ENCODE measurements at places on chromosomes 7 and 10.

GRCh38 chr7:131603932-131604331, 47.5 kb upstream of the PODXL start:
- no peak for DNase-seq

- DNase-seq = no peak
These were observed 55.6 kb downstream of the CC2D2B start for GRCh38 chr10:95963202-95963990.

GRCh38 chr7:145331076-145331475, 495.2 kb upstream of the TPK1 start:
- DNase-seq = no peak

DNA sequence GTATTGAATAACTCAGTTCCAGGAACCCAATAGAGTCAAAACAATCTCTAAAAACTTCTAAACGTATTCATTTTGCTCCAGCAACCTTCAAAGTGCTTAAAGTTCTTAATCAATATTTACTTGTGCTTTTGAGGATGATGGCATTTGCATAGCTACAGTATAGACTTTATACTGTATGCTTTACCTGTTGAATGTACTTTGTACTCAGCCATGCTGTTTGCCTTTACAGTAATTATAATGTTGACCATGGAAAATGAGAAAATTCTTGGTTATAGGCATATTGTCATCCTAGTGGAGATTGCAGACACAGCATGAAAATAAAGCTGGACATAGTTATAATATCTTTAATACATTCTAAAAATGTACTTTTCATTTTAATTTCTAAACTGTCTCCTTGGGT, 762.7 kb upstream of the PHF14 start:
- DNase-seq = no peak

- no peak for DNase-seq
These were observed 100.1 kb downstream of the GRB10 start for GRCh38 chr7:50682573-50682972.

- DNase-seq = no peak
These were observed 126.2 kb downstream of the NEURL1 start for GRCh38 chr10:103619424-103620351.

DNA sequence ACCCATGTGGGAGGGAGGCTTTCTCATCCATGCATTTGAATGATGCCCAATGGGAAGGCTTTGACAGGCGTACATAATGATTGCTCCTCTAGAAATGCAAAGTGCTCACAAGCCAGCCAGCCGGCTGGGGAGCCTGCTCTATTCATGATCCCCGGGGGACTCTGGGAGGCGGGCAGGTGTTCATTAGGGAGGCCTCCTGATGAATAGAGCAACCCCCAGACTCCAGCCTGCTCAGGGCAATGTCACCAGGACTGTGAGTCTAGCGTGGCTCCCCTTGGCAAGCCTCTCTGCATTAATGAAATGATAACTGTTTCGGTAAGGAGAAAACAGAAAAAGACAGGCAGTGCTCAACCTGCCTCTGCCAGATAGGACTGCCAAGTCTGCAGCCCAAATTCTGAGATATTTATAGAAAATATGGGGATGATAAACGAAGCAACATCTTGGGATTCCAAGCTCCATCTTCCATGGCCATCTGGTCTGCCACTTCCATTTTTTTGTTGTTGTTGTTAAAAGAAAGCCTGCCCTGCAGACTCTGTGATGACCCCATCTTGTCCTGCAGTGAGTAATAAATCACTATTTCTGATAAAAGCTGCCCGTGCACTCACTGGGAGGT, 236.4 kb downstream of the PRPF18 start:
- no peak for DNase-seq

- DNase-seq = no peak
These were observed 168.8 kb upstream of the PPP2R2D start for GRCh38 chr10:131731780-131732630.

GRCh38 chr10:5259132-5259951, 62.7 kb downstream of the AKR1C4 start:
- DNase-seq = no peak

- DNase-seq = no peak
These were observed 72.0 kb upstream of the MTPN start for GRCh38 chr7:136049117-136049516.

GRCh38 chr7:129950933-129951225, 1.9 kb downstream of the UBE2H start:
- DNase-seq = no peak

- DNase-seq = no peak
These were observed 8.8 kb upstream of the ABI1 start for GRCh38 chr10:26869528-26869927.

DNA sequence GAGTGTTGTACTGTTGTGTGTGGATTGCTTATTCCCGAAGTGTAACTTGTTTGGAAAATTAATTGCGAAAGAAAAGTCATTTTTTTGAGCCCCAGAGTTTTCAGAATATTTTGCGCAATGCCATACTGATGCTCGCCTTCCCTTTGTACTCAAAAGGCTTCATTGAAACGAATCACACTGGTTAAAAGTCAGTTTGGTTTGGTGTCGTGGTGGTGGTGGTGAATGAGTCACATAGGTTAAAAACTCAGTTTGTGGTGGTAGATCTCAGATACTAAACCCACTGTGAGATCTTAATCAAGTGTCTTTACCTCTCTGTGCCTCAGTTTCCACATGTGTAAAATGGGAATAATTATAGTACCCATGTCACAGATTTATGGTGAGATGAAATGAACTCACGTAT, 61.1 kb upstream of the IL6 start:
- DNase-seq = no peak

GRCh38 chr7:81159402-81159801, 240.6 kb upstream of the SEMA3C start:
- DNase-seq = no peak

DNA sequence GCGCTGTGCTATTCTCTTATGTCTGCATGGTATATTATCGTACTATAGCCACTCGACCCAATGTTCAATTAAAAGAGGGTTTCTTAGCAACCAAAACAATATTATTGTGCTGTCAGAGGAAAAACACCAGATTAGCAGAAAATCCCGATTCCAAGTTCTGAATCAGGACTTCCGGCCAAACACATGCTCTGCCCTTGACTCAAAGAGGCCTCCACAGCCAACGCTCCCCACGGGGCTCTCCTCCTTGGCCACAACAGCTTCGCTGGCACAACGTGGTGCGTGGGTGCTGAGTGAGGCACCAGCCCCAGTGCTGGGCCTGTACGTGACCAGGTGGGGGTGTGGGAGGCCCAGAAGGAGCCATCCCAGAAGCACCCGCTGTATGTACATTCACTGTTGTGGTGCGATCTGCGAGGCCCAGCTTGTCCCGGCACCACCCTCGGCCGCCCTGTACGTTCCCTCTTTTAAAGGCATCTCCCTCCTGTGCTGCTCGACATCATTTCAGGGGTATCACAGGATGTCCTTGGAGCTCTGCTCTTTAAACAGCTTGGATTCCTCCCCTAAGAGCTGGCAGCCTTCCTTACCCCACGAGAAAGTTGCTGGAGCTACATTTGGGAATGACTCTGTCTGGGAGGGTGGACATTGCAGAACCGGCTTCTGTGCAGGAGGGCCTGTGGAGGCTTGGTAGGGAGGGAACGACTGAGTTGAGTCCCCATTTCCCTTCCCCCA, 736.2 kb downstream of the PARD3 start:
- no peak for DNase-seq

DNA sequence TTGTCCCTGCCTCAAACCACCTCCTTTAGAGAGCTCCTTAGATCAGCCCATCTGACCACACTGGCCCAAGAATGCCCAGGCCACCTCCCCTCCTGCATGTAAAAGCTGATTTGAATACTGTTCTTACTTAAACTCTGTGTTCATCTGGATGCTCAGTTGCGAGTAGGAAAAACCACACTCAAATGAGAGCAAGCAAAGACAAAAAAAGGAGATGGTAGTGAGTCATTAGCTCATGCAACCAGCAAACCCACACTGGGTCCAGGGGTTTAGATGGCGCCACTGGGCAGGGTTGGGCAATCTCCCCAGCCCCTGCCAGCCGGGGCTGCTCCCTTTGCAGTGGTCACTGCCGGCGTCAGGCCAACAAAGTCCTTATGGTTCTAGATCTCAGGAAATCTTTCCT, 32.7 kb downstream of the TSPAN15 start:
- DNase-seq = no peak

- no peak for DNase-seq
These were observed 84.8 kb upstream of the FZD8 start for GRCh38 chr10:35726846-35727245.

DNA sequence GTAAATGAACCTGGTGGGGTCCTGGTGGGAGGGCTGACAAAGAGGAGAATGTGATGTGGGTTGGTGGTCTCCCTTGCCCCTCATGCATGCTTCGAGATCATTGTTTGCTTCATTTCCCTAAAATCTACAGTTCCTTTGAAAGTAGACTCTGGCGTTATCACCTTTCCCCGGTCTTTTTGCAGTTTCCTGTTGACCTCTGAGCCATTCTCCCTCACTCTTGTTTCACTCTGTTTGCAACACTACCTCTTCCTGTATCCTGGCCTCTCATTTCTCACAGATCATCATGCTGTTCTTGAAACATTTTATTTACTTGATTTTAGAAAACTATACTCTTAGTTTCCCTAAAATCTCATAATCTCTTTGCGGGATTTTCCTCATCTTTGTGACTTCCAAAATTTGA, 179.8 kb downstream of the WNT2 start:
- no peak for DNase-seq

DNA sequence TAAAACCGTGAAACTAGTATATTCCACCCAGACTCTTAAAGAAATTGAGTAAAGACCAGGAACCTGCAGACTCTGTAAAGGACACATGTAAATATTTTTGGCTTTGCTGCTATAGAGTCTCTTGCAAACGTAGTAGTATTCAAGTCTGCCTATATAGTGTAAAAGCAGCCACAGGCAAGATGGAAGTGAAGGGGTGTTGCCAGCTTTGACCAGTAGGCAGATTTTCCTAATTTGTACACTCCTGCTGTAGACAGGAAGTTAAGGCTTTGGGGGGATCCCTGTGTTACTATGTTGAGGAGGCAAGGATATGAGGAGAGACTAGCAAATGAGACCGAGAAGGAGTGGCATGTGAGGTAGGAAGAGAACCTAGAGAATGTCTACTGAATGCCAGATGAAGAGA, 27.7 kb downstream of the WAC start:
- no peak for DNase-seq

GRCh38 chr7:42831718-42832522, 80.0 kb downstream of the C7orf25 start:
- no peak for DNase-seq

- DNase-seq = no peak
These were observed 27.1 kb upstream of the SEMA3C start for GRCh38 chr7:80945976-80946375.

- DNase-seq = no peak
These were observed 1.1 kb upstream of the BNIP3 start for GRCh38 chr10:131982796-131983195.

DNA sequence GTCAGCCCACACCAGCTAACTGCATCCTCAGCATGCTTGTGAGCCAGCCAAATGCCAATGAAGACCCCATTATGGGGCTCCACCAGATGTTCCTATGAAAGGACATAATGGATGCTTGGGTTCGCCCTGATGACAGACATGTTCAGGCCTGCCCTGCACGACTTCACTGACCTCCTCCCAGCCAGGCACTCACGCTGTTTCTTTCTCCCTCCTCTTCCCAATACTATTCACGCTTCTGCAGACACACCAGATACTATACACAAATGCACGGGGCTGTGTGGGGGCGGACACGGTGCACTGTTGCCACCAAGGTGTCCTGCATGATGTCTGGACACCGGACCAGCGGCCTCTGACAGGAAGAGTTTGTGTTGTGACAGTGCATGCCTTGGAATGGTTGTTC, 284.2 kb downstream of the PRPF18 start:
- no peak for DNase-seq

DNA sequence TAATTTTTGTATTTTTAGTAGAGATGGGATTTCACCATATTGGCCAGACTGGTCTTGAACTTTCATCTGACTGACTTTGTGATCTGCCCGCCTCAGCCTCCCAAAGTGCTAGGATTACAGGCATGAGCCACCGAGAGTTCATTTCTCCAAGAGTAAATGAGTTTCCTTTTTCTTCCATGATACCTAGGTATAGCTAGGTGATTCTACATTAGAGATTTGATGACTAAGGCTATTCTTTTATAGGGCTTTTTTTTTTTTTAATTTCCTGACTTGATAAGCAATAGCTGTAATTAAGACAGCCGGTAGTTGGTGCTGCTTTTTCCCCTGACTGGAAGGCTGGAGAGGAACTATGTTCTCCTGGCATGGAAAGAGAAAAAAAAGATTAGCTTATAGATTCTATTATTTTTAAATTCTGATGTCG, 3.3 kb downstream of the PTPN12 start:
- DNase-seq = no peak

DNA sequence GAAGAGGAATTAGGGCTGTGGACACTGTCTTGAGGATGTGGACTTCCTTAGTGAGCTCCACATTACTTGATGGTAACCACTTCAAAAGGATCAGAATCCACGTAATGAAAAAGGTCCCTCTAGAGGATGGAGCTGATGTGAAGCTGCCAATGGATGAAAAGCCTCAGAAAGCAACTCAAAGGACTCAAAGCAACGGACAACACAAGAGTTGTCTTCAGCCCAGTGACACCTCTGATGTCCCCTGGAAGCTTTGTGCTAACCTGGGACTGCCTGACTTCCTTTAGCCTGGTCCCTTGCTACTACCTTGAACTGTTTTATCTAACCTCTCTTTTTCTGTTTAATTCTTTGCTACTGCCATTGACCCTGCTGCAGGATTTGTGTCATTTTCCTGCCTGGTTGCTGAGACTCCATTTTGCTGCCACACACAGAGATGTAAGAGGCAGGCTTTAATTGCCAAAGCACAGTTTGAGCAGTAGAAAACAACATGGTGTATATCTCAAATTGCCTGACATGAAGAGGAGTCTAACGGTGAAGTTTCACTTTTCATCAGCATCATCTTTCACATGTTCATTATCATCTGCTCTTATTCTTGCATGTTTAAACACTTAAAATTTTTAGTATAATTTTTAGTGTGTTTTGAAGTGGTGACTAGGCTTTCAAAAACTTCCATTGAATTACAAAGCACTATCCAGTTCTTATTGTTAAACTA, 11.1 kb upstream of the SGCE start:
- no peak for DNase-seq

GRCh38 chr10:21207852-21208646, 310.9 kb upstream of the NEBL start:
- DNase-seq = no peak
